ENCODE measurements at places on chromosomes 2 and 18. TPM values are rescaled to one million over a fixed set of nuclear protein-coding genes. Genes with fewer than 3 reads are reported as not detected.

DNA sequence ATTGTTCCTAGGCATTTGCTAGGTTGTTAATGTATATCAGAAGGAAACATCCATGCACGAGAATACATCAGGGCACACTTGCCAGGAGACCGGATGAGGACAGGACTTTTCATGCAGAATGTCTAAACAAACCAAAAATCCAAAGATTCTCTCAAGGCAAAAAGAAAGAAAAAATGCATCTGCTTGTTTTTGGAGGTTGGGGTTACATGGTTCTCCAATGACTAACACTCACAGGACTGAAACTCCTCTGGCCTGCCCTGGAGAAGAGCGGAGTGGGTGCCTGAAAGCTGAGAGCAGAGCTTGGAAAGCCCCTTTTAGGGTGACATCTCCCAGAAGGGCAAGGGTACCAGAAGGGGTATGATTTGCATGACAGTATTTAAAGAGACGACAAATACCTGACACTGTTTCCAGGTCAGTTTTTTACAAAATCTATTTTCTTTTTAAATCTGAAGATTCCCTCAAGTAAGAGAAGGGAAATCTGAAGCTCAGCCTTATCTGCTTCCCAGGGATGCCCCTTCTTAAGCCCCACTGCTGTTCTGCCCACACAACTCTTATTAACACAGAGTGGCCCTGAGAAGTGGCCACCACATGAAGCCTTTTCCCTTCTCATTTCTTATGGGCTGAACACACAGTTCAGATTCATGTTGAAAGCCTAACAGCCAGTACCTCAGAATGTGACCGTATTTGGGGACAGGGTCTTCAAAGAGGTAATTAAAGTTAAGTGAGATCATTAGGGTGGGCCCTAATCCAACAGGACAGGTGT is 216.4 kb downstream of the STK39 start:
- DNase-seq = peak; percentile 88

DNA sequence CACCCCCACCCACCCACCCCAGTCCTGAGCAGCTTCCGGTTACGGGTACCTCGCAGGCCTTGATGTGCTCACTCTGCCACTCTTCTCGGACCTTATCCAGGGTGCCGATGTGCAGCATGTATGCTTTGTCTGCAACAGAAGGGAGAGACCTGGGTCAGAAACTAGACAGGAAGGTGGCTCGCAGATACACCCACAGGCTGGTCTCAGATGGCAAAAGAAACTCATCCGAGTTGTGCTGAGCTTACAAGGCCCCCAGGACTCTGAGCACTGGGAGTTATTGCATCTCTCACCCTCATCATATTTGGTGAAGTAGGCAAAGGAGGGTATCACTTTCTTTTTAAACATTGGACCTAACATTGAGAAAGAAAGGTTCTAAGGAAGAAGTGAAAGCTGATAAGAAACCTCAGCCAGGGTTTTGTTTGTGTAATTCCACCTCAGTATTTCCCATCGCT is 30.6 kb upstream of the EPG5 start:
- DNase-seq = no peak

GRCh38 chr18:42632801-42633200 is 482.7 kb downstream of the RIT2 start:
- DNase-seq = no peak

GRCh38 chr18:67608615-67609273 is 92.2 kb upstream of the DSEL start:
- peak; percentile 62 for DNase-seq

- DNase-seq = peak; percentile 73
These were observed 69.7 kb downstream of the EPHA4 start for GRCh38 chr2:221502270-221503010.

DNA sequence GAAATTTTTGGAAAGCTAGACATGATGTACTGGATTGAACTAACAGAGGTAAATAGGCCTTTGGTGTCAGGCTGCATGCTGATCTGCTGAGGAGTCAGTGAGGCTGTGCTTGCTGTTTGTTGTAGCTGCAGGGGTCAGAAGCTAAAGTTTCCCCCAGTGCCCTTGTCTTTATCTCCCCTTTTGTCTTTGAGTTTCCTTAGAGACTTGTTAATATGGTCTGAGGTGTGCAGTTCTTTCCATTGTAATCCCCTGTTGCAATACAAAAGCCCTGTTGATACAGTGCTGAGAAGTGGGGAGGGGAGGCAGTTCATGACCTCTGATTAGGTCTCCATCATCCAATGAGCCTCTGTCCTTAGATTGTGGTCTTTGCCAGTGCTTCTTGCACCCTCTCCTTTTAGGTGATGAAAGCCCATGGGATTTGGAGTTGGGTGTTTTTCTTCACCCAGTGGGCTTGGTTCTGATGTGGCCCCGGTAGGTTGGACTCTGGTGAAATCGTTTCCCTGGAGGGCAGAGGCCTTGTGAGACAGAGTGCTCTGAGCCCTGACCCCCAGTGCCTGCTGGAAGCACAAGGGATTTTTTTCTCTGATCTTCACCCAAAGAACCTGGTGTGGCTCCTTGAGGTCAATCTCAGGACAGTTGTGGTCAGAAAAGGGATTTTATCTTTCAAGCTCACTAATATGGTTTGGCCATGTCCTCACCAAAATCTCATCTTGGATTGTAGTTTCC is 163.1 kb downstream of the TMEM18 start:
- DNase-seq = no peak

The LDLRAD4 gene
- polyA plus RNA-seq = not detected

DNA sequence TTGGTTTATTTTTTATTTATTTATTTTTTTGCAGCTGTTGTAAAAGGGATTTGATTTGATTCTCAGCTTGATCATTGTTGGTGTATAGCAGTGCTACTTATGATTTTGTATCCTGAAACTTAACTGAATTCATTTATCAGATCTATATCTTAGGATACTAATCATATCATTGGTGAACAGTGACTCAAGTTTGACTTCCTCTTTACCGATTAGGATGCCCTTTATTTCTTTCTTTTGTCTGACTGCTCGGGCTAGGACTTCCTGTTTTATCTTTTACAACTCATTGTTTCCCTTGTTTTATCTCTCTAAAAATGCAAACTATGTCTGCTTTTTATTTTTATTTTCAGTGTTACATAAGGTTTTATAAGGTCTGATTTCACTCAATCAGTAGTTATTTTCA is 23.6 kb downstream of the SP100 start:
- peak; percentile 41 for DNase-seq

GRCh38 chr2:62197011-62197924 is 1.4 kb downstream of the B3GNT2 start:
- DNase-seq = no peak

DNA sequence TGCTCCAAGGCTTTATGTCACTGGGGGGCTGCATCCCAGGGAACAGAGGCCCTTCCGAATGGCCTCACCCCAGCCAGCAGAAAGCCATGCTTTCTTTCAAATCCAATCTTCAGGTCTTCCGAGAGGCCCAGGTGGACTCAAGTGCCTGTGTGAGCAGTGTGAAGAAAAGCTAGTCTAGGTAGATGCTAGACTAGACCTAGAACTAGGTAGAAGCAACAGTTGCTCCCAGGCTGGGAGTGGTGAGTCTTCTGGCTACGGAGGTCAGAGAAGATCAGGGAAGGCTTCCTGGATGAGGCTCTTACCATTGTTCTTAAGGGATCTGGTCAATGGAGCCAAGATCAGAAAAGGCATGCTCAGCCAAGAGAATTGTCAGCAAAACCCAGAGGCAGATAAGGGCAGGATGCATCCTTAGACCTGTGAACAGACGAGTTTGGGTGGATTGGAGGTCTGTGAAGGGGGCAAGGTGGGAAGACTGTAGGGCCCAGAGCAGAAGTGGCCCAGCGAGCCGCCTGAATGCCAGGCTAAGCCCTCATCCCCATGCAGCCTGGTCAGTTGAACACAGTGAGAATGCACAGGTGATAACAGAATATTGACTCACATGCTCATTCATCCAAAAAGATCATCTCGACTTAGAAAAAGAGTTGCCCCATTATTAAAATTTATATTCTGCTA is 110.8 kb downstream of the SMAD7 start:
- no peak for DNase-seq

GRCh38 chr2:39218391-39218790 is 25.4 kb downstream of the CDKL4 start:
- DNase-seq = no peak

GRCh38 chr18:22169889-22170420 is 566 bp downstream of the GATA6 start:
- no peak for DNase-seq

DNA sequence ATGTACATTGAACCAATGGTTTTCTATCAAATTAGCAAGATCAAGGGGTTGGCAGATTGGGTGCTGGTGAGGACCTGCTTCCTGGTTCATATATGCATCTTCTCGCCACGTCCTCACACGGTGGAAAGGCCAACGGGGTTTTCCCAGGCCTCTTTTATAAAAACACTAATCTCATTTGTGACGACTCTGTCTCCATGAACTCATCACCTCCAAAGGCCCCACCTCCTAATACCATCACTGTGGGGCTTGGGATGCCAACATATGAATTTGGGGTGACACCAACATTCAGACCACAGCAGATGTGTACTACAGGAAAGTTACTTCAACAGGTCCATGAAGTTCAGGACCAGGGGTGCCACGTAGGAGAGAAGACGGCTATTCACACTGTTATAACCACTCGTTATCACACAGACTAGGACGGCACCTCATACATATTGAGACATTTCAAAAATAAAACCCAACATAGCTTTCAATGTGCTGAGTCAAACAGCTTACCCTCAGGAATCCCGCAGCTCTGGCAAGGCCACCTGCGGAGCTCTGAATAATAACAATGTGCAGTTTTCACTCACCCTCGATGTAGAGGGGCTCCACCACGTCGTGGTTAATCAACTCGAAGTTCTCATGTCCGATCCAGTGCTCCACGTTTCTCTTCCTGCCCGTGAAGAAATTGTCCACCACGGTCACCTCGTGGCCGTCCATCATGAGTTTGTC is 49.3 kb downstream of the UXS1 start:
- peak; percentile 28 for DNase-seq

The CFAP221 gene
- polyA plus RNA-seq = 0.07 TPM

DNA sequence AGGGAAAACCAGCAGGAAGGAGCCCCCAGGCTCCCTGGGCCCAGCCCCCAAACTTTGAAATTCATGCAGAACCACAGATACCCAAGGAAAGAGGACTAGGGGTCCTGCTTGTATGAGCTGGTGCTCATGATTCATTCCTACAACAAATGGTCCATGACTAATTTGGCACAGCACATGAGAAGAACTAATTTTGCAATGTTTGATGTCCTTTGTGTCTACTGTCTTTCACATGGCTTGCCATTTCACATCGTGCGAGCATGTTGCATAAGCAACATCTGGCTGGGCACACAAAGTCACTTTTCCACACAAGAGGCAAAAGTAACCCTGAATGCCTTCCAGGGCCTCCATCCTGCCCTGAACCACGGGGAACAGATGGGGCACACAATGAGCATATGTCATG is 149.6 kb upstream of the APCDD1 start:
- DNase-seq = peak; percentile 91

DNA sequence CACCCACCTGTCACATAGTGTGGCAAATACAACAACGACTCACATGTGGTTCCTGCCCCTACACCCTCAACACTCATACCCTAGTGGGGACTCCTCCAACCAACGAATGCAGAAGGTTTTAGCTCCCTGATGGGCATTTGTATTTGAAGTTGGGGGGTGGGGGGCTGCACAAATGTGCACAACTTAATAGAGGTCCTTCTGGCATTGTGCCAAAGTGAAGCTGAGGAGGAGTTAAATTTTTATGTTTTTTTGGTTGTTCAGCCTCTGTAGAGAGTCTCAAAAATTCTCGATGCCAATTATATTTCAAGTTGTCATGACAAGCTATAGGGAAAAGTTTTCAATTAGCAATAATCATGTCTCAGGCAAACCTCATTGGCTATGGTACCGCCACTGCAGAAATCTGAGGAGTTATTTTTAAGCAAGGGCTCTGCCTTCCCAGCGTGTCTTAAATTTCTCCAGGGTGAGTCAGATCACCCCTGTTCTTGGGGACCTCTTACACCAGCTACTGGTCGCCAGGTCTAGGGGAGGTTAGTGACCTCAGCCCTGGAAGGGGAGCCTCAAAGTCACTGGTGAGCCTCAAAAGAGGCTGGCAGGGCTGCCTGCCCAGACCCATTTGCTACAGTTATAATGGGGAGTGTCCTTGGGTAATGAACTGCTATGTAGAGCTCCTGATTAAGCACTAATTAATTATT is 102.7 kb upstream of the TAF1B start:
- peak; percentile 18 for DNase-seq

- DNase-seq = no peak
These were observed 254.8 kb downstream of the GLI2 start for GRCh38 chr2:120990451-120990871.

- no peak for DNase-seq
These were observed 18.5 kb upstream of the TMEM178A start for GRCh38 chr2:39647104-39647765.

The SCN3A gene
- 0.16 TPM for polyA plus RNA-seq

DNA sequence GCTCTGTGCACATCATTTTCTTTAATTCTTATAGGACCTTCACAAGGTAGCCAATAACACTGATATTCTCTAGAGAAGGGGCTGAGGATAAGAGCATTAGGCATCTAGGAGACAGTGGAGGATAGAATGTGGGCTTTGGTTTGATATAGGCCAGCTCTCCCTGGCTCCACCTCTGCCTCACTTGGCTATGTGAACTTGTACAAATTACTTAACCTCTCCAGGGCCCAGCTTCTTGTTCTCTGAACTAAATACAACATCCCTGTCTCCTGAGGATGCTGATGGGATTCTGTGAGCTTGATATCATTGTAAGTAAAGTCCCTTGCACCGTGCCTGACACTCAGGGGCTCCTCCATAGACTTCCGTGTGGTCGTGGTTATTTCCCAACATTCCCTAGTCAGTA is 87.3 kb downstream of the ACOXL start:
- DNase-seq = no peak

DNA sequence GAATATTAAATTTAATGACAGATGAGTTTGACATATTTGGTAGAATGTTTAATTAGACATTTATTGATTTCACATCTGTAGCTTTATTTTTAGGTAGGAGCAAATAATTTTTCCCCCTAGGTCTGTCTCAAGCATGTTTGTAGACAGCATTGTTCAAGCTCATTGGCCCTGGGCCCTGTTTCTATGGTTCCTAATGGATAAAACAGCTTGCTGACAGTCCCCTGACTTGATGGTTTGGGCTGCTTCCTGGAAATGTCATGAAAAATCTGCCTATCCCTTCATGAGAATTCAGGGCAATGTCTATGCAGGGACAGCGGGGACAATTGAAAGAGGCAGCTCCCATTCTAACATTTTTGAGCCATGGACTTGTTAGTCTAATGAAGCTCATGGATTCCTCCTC is 14.6 kb upstream of the MEP1B start:
- DNase-seq = no peak

The CPO gene
- not detected for polyA plus RNA-seq

The IHH gene
- not detected for polyA plus RNA-seq

DNA sequence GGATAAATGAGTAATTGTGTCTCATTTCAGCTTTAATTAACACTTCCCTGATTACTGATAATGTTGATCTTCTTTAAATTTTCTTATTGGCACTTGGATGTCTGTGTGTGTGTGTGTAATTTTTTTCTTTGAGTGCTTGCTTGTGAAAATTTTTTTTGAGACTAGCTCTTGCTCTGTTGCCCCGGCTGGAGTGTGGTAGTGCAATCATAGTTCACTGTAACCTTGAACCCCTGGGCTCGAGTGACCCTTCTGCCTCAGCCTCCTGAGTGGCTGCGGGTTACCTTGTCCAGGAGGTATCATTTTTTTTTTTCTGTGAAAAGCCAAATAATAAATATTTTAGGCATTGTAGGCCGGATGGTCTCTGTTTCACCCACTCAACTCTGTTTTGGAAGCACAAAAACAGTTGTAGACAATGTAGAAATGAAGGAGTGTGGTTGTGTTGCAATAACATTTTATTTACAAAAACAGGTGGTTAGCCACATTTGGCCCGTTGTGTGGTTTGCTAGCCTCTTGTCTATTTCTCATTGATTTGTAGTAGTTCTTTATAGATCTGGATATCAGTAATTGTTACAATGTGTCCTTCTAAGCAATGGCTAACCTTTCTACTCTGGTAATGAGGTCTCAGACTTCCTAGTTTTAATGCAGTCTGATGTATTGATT is 7.9 kb downstream of the IL1RL2 start:
- no peak for DNase-seq

The NHEJ1 gene
- polyA plus RNA-seq = 22.3 TPM
